ENCODE measurements at places on chromosomes 7 and 10.
A peak's percentile ranks its signal among the peaks of the same experiment; 100 is the strongest.

DNA sequence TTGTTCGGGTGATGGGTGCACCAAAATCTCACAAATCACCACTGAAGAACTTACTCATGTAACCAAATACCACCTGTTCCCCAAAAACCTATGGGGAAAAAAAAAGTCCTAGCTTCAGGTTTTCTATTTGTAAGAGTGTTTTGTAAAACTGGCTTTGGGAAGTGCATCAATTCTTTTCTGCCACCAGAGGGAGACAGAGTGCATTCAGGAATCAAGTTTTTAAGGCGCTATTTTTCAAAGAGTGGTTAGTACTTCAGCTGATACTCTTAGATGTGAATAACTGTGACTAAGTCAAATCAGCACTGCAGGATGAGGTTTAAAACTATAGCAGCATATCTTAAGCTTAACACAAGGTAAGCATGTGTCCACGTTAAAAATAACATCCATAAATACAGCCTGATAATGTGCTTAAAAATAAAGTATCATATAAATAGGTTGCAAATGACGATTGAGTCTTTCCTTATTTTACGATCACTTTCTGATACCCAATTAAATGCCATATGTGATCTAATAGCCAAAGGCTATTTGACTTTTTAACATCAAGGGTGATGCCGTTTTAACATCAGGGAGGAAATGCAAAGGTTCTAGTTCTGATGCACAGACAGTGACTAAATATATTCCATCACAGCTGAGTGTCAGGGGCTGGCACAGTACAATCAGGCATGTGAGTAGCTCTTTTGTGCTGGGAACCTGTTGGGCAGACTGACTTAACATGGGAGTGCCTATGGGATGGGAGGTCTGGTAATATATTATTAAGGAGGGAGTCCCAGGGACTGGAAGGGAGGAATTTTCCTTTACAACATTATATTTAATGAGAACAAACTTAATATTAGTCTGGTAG is 10.6 kb upstream of the LYZL2 start:
- peak; percentile 42 for DNase-seq

DNA sequence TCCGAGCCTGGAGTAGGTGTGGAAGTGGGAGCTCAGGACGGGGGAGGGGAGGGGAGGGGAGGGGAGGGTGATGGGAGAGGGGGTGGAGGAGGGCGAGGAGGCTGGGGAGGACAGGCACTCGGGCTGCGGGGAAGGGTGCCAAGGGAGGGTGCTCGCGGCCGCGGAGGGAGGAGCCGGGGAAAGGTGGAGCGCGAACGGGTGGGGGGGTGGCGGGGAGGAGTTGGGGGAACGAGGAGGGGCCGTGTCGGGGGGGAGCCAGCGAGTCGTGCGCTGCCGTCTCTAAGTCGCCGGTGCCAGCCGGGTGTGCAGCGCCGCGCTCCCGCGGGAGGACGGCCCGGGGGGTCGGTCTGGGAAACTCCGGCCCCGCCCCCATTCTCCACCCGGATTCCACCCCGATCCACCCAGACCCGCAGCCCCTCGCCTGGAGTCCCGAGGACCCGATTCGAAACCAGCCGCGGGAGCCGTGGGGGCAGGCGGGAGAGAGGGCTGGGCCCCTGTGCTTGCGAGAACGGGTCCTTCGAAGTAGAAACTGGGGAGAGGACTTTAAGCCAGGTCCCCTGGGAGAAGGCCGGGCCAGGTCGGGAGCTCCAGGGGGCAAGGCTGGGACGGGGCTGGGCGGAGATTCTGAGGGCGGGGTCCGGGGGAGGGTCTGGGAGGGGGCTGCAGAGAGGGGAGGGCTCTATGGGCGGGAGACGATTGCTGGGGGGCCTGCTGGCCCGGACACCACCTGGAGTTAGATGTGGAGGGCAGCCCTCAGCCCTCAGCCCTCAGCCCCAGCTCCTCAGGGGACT is at the start of gene ZNF467:
TSS of gene ZNF467 (minus strand) at position 143 of the 791 bp plus-strand sequence. CDS start 2,556 bp downstream, outside the sequence.
- peak; percentile 65 for DNase-seq

DNA sequence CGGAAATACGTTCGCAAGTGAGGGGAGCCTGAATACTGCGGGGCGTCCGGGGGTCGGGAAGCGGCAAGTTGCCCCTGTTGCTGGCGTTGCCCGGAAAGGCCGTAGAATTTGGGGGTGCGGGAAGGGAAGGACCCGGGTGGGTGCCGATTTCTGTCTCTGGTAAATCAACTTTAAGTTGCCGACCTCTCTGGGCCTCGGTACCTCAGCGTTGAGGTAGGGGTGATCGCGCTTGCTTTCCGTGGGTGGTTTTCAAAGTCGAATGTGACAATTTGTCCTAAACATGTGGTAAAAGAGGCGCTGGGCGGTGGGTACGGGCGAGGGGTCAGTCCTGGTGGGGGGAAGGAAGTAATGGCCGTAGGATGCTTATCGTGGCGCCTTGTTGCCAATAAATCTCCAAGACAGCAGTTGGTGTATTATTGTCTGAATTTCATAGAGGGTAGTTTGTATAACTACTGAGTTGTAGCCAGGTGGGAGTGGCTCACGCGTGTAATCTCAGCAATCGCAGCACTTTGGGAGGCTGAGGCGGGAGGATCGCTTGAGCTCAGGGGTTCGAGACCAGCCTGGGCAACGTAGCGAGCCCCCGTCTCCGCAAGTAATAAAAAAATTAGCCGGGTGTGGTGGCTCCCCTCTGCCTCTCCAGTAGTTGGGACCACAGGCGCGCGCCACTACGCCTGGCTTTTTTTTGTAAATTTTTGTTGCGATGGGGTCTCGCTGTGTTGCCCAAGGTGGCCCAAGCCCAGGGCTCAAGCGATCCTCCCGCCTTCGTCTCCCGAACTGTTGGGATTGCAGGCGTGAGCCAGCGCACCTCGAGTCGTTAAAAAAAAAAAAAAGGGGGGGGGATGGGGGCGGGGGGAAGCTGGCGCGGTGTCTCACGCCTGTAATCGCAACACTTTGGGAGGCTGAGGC is 644 bp downstream of the BUD23 start:
- no peak for DNase-seq

GRCh38 chr10:100748231-100749058 is 3.1 kb downstream of the PAX2 start:
- DNase-seq = no peak

DNA sequence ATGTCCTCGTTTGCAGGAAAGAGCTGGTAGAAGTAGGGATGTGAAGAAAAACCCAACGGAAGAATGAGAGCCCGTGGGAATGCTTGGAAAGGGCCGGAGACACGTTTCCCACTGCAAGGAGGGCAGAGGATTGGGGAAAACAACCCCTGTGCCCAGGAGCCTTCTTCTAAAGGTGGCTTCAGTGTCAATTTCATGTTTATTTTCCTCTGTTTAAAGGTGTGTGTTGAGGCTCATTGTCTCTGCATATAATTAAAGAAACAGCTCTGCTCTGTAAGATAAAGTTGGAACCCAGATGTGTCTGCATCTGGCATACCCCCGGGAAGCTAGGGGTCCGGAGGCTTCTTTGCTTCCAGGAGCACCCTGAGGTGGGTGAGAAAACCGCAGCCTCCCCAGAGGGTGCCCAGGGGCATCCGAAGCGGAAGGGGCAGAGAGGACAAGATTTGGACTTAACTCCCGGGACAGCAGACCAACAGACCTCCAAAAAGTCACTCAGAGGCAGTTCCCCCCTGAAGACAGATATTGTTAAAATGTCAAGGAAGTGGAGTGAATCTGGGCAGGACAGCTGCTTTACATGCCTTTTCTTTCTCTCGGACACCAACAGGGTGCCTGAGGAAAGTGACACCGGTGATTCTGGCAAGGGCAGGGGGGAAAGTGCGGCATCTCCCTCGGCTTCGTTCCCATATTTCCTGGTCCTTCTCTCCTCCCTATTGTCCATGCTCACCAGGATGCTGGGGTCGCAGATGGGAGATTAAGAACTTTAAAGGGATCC is 8.6 kb upstream of the GATA3 start:
- no peak for DNase-seq

DNA sequence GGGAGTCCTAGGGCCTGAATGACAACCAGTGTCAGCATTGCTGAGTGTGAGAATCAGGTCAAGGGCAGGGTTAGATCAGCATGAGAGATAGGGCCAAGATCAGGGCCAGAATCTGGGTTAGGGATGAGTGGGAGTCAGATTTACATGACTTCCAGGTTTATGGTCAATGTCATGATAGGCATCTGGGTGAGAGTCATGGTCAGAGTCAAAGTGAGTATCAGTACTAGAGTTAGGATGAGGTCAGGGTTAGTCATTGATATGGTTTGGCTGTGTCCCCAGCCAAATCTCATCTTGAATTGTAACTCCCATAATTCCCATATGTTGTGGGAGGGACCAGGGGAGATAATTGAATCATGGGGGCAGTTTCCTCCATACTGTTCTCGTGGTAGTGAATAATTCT is 12.3 kb downstream of the MRPS24 start:
- no peak for DNase-seq

GRCh38 chr7:115435178-115435577 is 513.3 kb downstream of the MDFIC start:
- no peak for DNase-seq

- DNase-seq = no peak
Measured at GRCh38 chr7:97731736-97732564, at the start of gene TAC1. TSS of gene TAC1 (plus strand) at chr7:97732086. CDS start at chr7:97732613, 527 bp downstream.

DNA sequence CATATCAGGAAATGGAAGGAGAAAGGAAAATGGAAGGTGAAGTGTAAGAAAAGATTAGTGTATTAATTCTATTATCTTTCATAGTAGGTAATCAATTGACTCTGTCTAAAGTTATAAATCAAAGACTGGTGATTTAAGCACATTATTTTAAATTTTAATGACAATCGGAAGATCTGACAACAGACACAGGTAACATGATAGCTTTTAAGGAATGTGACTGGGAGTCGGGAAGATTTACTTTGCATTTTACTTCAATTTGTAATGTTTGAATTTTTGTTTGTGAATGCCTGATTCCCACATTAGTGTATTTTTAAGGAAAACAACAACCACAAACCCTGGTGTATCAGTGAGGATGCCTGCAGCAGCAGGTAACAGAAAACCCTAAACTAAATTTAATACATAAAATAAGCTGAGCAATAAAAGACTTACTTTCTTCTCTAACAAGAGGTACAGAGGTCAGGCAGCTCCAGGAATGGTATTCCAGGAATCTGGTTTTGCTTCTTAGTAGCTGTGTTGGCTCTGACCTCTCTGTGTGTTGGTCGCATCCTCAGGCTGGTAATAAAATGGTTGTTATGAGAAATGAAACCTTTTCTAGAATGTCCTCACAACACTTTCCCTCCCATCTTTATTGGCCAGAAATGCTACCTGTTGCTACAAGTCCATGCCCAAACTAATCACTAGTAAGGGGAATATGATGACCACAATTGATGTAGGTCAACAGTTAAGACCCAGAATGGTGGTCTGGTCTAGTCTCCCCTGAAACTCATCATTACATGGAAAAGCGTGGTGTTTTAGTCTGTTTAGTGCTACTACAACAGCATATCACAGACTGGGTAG is 12.2 kb downstream of the DNAJB9 start:
- no peak for DNase-seq

DNA sequence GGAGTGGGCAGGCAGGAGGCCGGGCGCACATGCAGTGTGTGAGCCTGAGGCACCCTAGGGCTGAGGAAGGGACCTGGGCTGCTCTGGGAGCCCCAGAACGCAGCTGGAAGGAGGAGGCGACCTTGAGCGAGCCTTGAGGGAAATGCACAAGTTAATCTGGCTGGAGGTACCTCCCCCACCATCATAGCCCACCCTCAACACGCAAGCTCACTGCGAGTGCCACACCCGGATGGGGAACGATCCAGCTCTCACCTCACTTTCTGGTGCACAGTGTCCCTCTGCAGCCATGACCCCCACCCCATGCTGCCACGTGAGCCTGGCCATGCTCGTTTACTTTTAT is 162.4 kb upstream of the PPP2R2D start:
- DNase-seq = no peak

DNA sequence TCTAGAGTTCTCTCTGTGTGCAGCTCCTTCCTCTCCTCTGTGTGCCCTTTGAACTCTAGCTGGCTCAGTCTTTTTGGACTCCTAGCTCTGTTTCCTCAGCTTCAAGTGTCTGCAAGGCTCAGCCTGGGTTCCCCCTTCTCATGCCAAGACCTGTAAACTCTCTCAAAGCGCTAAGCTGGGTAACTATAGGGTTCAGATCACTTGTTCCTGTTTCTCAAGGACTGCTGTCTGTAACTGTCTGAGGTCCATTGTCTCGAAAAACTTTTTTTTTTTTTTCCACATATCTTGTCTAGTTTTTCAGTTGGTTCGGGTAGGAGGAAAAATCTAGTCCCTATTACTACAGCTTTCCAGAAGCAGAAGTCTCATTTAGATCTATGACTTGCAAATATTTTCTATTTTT is 46.6 kb upstream of the PPP1R17 start:
- no peak for DNase-seq

GRCh38 chr7:158124671-158125079 is 462.9 kb downstream of the PTPRN2 start:
- DNase-seq = no peak

DNA sequence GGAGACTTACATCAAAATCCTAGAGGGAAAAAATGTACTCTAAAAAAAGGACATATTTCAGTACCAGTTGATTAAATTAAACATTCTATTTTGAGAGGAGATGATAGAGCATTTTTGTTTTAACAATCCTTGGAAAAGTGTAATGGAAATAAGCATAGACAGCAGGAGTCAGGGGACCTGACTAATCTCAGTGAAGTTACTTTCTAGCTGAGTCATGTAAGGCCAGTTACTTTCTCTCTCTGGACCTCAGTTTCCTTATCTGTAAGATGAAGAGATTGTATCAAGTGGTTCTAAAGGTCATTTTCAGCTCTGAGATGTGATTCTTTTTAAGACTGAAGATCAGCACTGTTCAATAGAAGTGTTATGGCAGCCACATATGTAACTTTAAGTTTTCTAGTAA is 44.1 kb downstream of the VTI1A start:
- DNase-seq = no peak

DNA sequence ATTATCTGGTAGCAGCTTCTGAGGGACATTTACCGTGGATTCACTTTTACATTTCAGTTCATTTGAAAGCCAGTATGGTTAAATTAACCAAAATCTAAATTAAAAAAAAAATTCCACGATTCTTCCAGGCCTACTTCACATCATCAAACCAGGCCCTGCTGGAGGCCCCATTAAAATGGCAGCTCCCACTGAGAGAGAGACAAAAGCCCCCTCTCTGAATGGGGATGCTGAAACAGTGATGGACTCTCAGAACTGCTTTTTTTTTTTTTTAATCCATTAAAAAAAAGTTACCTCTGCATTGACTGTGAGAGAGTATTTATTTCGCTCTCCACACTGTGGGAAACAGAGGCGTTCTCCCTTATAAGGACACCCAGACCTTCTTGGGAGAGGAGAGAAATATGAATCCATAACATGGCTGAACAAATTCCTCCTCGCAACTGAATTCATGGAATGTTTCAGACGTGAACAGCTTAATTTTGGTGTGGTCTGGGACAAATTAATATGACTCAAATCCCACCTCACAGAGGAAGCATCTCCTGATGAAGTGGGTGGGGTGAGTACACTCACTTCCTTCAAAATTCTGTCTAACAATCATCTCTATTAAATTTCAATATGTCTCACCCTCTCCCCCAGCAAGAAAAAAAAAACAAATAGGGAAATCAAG is 73.5 kb downstream of the SAMD9 start:
- no peak for DNase-seq

- no peak for DNase-seq
Measured at GRCh38 chr7:147308539-147308938, 1191.9 kb downstream of the CNTNAP2 start.

Measured in CD4-positive, alpha-beta T cell treated with Interleukin-10 for 1 hour (primary cell).